CD4-positive, alpha-beta T cell treated with Interleukin-15 for 4 hours (primary cell): ENCODE measurements at places on chromosomes 13 and 19.

- DNase-seq = no peak
Measured at GRCh38 chr19:10768936-10769335, 51.1 kb downstream of the DNM2 start.

DNA sequence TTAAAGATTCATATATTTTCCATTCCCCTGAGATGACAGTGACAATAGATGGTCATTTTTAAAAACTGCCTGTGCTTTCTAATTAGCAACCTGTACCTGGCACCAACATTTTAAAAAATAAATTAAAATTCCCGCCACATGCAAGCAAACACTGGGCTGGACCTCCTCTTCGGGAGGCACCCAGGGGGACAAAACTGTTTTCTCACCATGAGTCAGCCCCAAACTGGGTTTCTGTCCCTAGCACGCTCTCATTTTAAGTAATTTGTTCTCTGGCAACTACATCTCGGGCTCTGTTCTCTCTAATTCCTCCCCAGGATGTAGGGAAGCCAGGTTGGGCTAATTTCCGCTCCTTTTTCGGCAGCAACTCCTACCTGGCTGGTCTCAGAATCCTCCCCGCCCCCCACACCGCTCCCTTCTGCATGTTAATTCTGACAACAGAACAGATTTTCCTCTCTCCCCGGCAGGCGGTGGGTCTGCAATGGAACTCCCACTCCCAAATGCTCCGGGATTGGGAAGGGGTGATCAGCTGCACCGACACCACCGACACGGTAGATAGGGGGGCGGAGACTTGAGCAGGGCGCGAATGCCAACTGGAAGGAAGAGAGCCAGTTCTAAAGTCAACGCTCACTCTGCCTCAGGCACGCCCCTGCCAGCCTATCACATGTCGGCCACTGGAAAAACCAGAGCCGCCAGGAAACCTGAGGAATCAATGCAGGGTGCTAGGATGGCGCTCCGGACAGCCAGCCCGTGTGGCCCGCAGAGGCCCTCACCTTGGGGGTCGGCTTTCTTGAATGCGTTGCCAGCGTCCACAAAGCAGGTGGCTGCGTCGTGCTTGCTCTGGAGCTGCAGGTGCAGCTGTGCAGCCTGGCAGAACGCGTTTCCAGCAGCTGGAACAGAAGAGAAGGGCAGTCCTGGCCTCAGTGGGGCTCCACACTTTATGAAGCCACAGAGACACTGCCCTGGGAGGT, 14.7 kb downstream of the NAPA start:
- no peak for DNase-seq

DNA sequence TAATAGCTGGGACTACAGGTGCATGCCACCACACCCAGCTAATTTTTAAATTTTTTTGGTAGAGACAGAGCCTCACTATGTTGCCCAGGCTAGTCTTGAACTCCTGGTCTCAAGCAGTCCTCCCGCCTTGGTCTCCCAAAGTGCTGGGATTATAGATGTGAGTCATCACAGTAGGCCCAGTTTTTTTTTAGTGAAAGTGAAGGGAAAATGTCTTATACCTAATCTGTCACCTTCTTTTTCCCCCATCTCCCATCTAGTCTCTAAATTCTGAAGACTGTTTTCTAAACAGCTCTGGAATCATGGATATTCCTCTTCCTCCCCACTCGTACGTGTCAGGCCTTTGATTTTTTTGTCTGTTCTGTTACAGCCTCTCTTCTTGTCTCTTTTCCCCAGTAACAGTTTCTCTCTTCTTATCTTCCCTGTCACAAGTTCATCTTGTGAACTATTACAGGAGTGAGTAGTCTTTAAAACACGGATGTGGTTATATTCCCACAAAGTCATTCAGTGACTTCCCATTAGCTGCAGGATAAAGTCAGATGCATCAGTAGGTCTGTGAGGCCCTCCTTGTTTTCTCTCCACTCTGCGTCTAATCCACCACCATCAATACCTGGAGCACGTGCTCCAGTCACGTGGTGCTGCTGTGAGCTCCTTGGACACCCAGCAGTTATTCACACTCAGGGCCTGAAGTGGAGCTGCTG, 2.9 kb downstream of the CDC16 start:
- no peak for DNase-seq

DNA sequence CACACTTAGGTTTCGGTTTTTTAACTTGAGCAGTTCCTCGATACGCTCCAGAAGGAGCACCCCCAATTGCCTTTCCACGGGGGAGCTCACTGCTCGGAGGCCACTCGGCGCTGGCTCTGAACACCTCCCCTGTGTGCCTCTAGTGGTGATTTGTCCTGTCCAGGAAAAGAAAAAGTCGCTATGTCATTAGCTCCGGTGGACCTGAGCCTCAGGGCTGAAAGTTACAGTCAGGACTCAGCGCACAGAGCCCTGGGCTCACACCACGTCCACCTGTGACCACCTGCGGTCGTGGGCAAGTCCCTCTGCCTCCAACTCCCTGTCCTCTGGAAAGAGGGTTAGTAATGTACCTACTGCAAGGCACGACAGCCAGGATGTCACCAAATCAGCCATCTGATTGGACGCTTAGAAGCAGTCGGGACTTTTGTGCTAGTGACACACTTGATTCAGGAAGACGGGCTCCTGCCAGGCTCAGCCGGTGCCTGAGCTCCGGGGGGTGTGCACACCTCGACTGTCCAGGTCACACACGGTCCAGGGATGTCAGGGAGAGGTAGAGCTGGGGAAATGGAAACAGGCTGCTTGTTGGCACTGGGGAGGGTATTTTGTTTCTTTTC, 3.9 kb upstream of the TMPRSS9 start:
- no peak for DNase-seq

DNA sequence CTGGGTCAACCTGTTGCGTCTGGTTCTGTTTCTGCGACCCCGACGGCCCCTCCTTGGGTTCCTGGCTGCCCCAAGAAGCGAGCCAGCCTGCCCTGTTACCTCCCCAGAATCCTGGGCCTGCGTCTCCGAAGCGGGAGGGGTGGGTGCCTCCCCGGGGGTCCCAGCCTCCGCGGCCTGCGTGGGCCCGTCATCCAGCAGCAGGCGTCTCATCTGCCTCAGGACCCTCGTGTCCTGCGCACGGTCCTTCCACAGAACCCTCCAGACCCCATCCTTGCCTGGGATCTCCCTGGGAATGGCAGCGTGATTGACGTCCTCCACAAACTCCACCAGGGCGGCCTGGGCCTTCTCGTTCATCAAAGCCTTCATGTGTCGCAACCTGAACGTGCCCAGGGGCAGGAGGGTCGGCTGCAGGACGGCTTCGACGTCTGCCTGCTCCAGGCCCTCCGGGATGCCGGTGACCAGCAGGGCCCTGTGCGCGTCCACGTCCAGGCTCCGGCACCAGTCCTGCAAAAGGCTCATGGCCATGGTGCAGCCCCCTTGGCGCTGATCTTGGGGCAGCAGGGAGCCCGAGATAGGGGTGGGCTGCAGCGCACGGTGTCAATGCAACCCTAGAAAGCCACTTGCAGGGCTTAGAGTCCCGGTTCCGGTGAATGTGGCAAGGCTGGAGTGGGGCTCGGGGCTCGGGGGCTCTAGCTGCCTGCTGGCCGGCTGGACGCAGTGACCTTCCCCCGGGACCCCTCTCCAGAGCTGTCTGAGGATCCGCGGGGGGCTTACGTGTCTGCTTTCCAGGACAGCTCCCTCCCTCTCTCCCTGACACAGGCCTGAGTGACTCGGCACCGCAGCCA, 504 bp downstream of the PNMA8B start:
- DNase-seq = no peak

GRCh38 chr13:114023716-114024602, 50.1 kb upstream of the C13orf46 start:
- DNase-seq = no peak

- DNase-seq = no peak
Measured at GRCh38 chr13:112062072-112062567, 4.8 kb upstream of the SOX1 start.

- DNase-seq = peak; percentile 60
Measured at GRCh38 chr19:12788682-12789097, 2.6 kb upstream of the JUNB start.

- no peak for DNase-seq
Measured at GRCh38 chr13:42615691-42616090, 41.7 kb downstream of the TNFSF11 start.

DNA sequence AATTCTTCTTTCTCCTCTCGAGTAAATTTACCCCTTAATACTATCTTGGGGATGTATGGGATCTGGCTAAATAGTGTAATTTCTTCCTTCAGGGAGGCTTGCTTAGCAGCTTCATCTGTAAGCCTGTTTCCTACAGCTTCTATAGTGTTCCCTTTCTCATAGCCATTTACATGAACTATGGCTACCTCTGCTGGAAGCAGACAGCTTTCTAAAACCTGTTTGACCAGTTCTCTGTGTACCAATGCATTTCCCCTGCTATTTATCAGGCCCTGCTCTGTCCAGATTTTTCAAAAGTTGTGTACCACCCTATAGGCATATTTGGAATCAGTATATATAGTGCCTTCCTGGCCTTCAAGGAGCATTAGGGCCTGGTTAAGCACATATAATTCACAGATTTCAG, 113.6 kb upstream of the PCDH9 start:
- DNase-seq = no peak

- no peak for DNase-seq
Measured at GRCh38 chr19:13228561-13228960, 78.3 kb downstream of the IER2 start.

GRCh38 chr13:74570834-74571233, 436.6 kb upstream of the KLF12 start:
- no peak for DNase-seq

DNA sequence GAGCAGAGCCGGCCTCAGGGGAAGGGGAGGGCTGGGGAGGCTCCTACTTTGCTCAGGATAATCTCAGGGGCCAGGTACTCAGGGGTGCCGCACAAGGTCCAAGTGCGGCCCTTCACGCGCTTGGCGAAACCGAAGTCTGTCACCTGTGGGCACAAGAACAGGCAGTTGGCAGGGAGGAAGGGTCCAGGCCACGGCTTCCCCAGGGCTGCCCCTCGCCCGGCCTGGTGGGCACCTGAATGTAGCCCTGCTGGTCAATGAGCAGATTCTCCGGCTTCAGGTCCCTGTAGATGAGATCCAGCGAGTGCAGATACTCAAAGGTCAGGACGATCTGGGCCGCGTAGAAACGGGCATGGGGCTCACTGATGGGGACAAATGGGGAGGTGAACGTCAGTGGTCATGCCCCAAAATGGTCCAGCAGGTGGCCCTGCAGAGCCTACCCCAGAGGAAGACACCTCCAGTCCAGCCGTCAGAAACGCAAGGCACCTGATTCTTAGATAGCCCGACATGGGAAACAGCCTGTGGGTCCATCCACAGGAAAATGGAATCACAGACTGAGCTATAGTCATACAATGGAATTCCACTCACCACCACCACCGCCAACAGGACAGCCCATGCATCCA, 7.1 kb upstream of the SAMD1 start:
- DNase-seq = no peak

- DNase-seq = no peak
Measured at GRCh38 chr13:81089371-81090157, 748.6 kb upstream of the SPRY2 start.

DNA sequence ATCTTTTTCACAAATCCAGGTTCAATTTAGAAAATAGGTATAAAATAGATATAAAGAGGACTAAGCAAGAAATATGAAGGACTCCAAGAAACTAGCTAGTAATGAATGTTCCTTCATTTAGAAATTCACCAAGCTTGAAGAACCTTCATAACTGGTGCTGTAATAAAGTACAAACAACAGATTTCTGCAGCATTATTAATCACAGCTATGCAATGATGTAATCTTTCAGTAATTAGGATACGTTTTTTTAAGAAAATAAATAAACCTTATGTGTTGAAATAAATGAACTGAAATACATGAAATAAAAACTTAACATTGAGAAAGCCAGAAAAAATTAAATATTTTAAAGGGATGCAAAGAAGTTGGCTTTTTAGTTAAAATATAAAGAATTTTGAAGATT, 236.1 kb downstream of the RGCC start:
- no peak for DNase-seq
